ENCODE measurements at places on chromosomes 11 and 22.

- no peak for DNase-seq
Observed at GRCh38 chr22:49427341-49427740, 400.3 kb downstream of the BRD1 start.

DNA sequence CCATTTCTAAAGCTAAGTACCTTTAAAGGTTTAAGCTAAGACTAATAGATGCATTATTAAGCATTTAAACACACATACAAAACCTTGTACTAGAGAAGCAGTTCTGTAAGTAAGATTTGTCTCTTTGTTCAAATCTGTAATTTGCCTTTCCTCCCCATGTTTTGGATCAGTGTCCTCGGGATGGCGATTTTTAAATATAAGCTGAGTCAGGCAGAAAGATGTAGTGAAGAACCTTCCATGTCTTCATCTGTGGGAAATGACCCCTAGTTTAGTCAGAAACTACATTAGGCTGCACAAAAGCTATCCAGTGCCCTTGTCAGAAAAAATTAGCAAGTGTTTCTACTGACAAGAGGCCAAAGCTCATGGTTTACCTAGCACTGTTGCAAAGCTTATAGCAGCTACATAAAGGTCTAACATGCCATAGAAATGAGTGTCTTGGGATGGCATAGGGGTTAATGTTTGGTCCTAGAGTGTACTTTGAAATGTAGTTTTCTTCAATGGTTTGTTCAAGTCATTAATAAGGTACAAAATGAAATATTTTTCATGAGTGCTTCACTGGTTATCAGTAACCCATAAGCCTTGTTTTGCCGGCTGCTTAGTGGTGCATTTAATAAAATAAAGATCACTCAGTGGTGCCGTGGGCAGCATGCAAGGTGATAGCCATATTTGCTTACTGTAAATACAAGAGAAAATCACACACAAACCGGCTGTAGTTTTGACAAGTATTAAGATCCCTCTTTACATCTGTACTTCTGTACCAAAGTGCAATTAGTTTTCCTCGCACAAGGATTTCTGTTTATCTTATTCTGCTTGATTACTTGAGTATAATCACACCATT lies 139.8 kb downstream of the ELP4 start:
- DNase-seq: no peak

GRCh38 chr11:1462698-1462975 lies 23.9 kb downstream of the MOB2 start:
- DNase-seq: no peak

- DNase-seq: peak; percentile 39
Observed at GRCh38 chr11:96293598-96294021, 49.4 kb downstream of the MAML2 start.

DNA sequence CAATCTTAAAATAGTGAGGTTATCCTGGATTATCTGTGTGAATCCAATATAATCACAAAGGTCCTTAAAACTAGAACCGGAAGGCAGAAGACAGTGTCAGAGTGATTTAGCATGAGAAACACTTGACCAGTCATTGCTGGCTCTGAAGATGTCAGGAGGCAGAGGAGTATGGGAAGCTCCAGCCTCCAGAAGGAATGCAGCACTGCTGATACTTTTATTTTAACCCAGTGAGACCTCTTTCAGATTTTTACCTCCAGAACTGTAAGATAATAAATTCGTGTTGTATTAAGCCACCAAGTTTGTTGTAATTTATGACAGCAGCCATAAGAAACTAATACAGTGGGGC lies 134.4 kb upstream of the ZC3H12C start:
- DNase-seq: no peak

- no peak for DNase-seq
Observed at GRCh38 chr11:12472401-12473005, 95.1 kb downstream of the PARVA start.

DNA sequence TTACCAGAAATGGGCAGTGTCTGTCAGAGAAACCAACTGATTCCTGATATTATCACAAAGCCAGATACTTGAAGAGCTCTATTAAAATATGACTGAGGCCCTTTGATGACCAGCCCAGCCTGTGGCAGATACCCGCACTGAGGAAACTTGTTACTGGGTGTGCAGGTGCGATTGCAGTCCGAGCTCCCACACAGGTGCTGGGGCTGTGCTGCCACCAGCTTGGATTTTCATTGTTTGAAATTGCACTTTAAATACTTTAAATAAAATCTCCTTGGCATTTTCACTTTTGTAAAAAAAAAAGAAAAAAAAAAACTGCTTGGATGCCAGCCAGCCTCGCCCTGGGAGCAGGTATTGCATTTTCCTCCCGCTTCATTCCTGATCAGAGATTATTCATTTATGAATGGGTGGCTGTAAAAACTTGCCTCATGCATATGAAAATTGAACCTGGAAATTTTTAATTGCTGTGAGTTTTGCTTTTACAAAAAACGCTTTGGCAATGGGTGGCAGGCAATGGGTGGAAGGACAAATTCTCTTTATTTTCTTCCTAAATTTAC lies 21.2 kb downstream of the EHF start:
- DNase-seq: no peak

GRCh38 chr11:132237781-132238180 lies 867.4 kb downstream of the NTM start:
- DNase-seq: no peak

- peak; percentile 87 for DNase-seq
Observed at GRCh38 chr22:31943978-31944699, at the start of gene YWHAH. YWHAH (plus strand) TSS chr22:31944535; CDS start chr22:31944734, 199 bp downstream.

GRCh38 chr11:59285716-59286260 lies 72.9 kb upstream of the OR5AN1 start:
- DNase-seq: no peak

DNA sequence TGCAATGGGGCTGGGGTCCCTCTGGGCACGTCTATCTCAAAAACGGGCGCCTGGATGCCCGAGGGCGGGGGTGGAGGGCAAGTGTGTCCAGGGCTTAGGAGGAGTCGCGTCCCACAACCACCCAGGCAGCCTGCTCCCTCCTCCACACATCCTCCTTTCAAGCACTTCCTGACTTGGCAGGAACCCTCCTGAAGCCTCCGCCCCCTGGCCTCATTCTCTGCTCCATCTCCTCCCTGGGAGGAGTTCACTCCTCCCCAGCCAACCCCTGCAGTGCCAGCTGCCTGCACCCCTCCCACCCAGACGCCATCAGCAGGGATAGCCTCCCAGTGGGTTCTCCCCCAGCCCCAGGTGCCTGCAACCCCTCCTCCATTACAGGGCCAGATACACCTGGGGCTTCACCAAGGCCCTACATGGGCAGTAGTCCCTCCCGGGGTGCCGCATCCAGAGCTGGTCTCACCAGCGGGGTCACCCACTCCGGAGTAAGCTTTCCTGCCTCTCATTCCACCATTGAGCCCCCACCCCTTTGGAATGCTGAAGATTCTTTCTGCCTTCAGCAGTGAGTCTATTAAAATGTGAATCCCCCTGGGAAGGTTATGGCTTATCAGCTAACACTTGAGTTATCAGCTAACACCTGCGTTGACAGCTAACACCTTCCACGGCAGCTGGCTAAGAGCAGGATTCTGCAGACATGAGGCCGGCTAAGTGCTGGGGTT lies 24.4 kb downstream of the RTN4R start:
- peak; percentile 71 for DNase-seq

- DNase-seq: peak; percentile 20
Observed at GRCh38 chr11:6611092-6611962, 689 bp downstream of the TAF10 start.

- no peak for DNase-seq
Observed at GRCh38 chr11:117096201-117096991, 1.8 kb downstream of the SIK3 start.

GRCh38 chr22:49959782-49960158 lies 802 bp upstream of the PIM3 start:
- peak; percentile 51 for DNase-seq

DNA sequence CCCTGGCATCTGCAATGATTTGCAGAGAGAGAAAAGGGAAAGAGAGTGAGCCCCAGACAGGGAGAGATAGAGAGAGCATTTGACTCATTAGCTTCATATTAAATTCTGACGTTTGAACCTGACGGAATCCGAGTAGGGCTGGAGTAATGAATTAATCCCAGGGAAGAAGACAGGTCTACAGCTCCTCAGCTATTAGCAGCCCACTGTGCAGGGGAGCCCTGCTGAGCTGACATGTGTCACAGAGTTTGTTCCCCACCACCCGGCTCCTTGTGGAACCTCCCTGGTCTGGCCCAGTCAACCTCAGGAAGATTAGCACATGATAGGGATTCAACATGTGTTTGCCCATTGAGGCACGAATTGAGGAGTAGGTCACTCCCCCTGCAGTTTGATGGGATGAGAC lies 404.0 kb downstream of the BUD13 start:
- DNase-seq: no peak
